Hypothalamus (tissue), 51 donors: ENCODE measurements at places on chromosomes 16 and 17.

GRCh38 chr16:30557707-30557956 lies 542 bp downstream of the ZNF764 start:
- peak; percentile 60 for DNase-seq

DNA sequence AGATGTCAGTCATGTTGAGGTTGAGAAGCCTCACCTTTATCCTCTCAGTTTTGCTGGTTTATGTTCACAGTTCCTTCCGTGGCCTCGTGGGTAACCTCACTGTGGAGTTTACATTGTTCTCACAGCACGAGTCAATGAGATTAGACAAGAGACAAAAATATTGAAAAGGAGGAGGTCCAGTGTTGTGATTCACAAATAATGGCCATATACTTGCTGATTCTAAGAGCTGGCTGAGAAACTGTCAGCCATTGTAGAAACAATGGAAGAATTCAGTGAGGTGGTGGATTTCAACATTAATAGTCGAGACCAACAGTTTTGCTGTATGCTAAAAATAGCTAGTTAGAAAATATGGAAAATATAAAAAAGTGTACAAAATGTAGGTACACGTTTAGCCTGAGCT lies 176.4 kb upstream of the WSCD1 start:
- no peak for DNase-seq

- DNase-seq, result no peak
These were observed 312.6 kb upstream of the TBX2 start for GRCh38 chr17:61087024-61087423.

DNA sequence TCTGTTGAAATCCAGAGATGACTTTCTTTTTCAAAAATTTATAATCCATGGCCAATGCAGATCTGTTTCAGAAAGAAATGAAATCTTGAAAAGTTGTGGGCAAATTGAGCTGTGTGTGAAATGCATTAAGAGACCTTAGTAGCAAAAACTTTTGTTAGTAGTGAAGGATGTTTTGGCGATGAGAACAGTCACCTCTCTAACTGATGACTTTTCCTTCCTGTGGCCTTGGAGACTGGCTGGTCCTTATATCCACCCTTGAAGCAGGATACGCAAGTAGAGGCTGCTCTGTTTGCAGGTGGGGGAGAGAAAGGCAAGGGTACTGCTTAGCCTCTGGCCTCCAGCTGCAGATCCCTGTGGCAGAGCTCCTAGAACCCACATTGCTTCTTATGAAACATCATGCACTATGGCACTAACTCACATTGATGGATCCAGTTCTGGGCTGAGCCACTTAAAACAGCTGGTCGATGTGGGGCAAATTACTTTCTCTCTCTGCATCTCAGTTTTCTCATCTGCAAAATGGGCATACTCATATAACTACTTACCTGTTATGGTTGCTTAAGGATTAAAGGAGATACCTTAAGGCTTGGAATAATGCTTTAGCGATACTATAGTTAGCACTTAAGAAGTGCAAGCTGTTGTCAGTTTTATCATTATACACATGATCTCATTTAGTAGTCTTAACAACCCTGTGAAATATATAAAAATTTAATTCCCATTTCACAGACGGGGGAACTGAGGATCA lies 89.3 kb downstream of the SDR42E1 start:
- no peak for DNase-seq

DNA sequence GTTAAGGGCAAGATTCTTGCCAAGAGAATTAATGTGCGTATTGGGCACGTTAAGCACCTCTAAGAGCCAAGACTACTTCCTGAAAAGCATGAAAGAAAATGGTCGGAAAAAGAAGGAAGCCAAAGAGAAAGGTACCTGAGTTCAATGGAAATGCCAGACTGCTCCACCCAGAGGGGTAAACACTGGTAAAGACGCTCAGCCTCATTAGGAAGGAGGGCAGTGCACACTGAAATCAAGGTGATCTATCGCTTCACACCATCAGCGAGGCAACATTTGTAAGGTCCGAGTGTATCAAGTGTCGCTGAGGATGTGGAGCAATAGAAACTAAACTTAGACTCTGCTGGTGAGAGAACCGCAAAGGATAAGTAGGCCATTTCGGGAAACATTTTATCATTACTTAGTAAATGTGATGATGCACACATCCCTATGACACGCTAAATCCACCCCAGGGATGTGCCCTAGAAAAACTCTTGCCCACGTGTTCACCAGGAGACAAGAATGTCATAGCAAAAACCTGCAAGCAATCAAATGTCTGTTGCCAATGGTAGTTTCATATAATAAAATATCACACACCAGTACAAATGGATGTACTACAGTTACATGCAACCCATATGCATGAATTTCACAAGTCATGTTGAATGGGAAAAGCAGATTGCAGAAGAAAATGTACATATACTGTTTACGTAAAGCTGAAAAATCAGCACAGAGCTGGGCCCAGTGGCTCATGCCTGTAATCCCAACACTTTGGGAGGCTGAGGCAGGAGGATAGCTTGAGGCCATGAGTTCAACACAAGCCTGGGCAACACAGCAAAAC lies 23.6 kb downstream of the CNTROB start:
- DNase-seq, result no peak

DNA sequence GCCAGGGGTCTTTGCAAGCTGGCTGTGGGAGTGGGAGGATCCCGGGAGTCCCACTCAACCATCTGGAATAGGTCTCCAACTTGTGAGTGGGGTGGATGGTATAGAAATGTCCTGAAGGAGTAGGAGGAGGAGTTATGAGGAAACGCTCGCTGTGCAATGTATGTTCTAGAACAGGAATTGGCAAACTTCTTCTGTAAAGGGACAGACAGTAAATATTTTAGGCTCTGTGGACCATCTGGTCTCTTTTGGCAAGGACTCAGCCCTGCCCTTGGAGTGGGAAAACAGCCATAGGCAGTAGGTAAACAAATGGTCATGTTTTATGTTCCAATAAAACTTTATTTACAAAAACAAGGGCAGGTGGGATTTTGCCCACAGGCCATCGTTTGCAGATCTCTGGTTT lies 149.2 kb downstream of the NPIPB5 start:
- no peak for DNase-seq

DNA sequence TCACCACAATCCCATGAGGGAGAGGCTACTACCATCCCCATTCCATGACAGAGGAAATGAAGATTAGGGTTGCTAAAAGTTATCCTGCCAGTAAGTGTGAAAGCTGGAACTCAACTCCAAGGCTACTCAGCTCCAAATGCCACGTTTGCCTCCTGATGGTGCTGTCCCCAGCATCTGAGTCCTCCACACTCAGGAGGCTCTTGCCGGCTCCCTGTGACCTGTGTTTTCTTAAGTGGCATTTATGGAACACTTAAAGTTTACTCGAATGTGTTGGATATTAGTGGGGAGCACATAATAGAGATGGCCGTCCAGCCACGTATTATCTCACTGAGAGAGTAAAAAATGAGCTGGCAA lies 267.9 kb downstream of the CBLN1 start:
- DNase-seq, result no peak

DNA sequence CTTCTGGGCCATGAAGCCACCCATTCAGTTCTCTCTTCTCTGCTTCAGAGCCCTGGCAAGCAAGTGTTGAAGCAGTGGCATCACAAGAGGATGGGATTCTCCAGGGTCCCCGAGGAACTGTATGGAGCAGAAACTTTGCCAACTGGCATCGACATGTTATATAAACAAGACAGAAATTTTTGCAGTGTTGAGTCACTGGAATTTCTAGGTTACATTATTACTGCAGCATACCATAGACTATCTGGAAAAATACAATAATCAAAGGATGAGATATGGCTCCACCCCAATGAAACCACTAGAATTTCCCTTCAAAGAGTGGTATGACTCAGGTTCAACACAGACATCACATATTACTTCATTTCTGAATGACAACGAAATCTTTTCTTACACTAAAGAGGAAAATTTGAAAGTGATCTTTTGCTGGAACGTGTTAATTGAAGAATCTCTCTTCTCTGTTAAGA lies 343.0 kb upstream of the DYNLRB2 start:
- no peak for DNase-seq

GRCh38 chr17:43570518-43570928 lies 24.4 kb upstream of the ETV4 start:
- DNase-seq, result no peak

- DNase-seq, result no peak
These were observed 35.2 kb downstream of the ANKRD11 start for GRCh38 chr16:89455178-89455577.

DNA sequence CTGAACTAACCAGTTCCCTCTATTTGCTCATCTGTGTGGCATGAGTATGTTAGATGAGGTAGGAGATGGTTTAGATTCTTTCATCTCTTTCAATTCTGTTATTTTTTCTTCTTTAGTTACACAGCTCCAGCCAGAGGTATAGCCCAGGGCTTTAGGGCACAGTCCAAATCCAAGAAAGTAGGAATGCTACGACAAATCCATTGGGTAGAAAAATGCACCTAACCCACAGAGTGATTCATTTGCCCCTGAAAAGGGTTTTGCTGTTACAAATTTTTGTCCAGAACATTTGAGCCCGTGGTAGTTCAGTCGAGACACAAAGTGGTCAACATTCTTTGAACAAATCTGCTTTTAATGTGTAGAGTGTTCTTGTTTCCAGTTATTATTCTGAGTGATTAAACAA lies 250.7 kb downstream of the HS3ST3A1 start:
- no peak for DNase-seq

DNA sequence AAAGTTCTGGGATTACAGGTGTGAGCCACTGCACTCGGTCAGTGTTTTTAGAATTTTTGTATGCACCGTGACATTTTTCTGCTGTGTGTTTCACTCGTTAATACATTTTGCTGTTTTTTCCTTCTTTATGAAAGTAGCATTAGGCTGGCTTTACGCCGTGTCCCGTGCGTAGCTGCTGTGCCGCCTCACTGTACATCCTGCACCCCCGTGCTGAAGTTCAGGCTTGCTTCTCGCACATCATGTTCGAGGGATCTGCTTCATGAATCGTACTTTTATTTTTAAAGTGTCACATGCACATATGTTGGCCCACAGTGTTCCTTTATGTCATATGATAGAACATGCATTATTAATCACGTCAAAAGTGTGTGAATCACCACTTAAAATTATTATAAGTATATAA lies 84.4 kb upstream of the ZNF750 start:
- no peak for DNase-seq

GRCh38 chr17:41619036-41619926 lies 5.1 kb downstream of the KRT17 start:
- no peak for DNase-seq

- DNase-seq, result no peak
These were observed 14.2 kb downstream of the SNF8 start for GRCh38 chr17:48930435-48930873.

GRCh38 chr16:19936441-19936840 lies 51.8 kb upstream of the GPRC5B start:
- DNase-seq, result no peak

DNA sequence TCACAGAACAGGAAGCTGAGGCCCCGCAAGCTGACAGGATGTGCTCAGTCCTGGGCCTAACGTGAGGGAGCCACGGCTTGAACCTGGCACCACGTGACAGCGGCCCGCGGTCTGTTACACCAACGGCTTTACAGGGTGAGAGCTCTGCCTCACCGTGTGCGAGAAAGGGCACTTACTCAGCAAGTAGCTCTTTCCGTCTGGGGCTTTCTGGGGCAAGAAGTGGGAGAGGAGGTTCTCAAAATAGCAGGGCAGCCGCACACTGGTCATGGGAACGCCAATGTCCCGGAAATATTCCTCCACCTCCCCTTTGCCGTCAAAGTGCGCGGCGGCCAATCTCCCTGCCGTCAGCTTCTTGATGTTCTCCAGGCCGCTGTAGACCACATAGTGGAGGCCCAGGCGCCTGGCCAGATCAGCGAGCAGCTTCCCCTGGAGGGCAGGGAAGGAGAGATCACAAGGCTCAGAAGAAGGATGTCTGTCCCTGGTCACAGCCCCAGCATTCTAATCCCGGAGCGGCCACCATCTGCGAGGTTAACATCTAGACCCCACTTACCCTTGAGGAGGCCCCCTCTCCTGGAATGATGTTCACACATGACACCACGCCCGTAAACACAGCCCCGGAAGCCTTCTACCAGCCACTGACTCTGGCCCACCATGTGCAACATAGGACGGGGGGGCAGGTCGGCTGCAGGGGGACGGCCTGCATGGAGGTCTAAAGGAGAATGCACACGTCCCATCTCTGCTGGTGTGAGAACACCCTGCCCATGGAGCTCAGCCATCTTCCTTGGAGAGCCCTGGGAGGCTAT lies 8.2 kb downstream of the NMRAL1 start:
- no peak for DNase-seq

DNA sequence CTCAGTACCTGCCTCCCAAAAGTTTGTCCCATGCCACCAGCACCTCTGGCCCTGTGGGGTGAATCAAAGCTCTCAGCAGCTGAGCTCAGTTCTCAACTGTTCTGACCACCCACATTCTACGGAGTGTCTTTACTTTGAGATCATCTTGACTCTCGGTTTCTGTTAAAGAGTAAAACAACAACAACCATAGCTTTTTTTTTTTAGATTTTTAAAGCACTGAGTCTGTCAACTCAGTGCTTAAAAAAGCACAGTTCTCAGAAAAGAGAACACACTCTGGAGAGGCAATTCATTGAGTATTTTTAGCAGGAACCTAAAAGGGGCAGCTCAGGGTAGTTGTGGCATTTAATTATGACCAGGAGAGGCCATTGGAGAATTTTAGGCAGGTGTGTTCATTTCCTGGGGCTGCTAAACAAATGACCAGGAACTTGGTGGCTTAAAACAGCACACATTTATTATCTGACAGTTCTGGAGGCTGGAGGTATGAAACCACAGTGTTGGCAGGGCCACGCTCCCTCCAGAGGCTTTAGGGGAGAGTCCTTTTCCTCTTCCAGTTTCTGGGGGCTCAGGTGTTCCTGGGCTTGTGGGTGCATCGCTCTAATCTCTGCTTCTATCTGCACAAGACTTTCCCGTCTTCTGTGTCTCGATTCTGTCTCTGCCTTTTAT lies 6.7 kb upstream of the WFIKKN2 start:
- no peak for DNase-seq

GRCh38 chr17:29855686-29856085 lies 74.3 kb downstream of the SSH2 start:
- no peak for DNase-seq

DNA sequence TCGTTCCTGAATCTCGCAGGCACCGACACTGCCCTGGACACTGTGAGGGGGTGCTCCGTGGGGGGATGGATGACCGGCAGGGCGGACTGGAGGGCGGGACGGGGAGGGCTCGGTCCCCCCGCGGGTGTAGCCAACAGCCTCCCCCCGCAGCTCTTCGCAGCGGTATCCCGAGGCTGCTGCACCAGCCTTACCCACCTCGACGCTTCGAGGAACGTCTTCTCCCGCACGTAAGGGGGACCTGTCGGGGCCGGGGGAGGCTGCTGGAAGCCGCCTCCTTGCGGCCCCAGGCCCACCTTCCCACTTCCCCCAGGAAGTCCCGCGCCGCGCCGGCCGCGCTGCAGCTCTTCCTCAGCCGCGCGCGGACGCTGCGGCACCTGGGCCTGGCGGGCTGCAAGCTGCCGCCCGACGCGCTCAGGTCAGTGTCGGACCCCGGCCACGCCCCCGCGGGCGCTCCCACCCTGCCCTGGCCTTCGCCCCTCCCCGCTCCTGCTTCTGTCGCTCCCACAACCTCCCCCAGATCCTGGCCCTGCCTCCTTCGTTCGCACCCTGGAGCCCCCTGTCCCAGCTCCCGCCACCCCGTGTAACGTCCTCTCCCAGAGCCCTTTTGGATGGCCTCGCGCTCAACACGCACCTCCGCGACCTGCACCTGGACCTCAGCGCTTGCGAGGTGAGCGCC lies 3.3 kb downstream of the CARMIL2 start:
- no peak for DNase-seq
